ENCODE measurements at places on chromosomes 16 and 17.

- DNase-seq, result no peak
Measured at GRCh38 chr16:51184702-51185433, 33.8 kb upstream of the SALL1 start.

DNA sequence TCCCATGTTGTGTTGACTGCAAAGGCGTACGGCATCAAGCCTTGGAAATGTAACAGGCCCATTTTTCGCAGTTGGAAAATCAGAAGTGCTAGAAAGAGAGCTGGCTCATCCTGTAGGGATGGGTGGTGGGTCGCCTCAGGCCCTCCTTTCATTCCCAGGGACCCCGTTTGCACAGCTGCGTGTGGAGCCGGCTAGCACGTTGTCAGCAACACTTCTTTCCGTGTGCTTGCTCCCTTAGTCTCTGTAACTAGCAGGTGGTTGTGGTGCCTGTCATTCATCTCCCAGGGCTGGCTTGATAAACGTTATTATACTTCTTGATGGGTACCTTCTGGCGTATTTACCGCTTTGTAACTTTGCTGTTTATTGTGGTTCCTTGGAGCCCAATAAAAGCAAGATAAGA lies 239.0 kb upstream of the CACNG5 start:
- no peak for DNase-seq

GRCh38 chr16:85146922-85147651 lies 34.8 kb upstream of the CIBAR2 start:
- no peak for DNase-seq

DNA sequence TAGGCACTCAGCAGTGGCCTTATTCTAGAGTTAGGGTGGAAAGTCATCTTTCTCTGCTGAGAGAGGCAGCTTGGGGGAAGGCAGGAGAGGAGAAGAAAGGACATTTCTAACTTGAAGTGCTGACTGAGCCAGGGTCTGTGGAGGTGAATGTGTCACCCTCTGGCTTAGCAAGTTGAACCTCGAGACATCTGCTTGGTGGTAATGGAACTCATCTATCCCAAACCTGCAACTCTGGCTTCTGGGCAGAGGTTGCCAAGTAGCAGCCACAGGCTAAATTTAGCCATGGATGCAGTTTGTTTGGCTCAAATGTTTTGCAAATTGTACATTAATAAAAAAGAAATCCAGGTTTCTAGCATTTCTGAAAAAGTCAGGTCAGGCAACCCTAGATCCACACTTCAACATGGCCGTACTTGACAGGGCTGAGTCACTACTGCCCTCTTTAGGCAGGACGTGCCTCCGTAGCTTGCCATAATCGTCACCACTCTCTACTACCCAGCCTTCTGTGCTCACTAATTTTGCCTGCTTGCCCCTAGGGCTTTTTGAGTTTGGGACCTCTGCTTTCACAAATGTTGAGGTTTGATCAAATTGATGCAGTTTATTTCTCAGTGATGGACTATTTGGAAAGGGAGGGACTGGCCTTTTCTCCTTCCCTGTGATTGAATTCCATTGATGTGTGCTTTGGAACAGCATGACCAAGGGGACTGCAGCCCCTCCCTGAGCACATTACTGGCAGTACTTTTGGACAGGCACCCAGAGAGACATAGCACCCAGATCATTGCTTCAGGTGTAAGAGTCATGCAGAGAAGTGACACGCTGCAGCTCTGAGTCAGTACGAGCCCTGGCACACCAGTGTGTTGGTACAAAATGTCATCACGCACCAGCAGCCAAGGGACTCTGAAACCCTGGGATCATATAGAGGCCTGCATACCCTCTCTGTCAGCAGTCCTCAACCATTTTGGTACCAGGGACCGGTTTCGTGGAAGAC lies 5.2 kb downstream of the CDH13 start:
- DNase-seq, result no peak

- DNase-seq, result no peak
Measured at GRCh38 chr16:57834936-57835335, 32.6 kb upstream of the KIFC3 start.
